ENCODE measurements at places on chromosomes 4 and X. TPM values are rescaled to one million over a fixed set of nuclear protein-coding genes. Genes with fewer than 3 reads are reported as not detected.

DNA sequence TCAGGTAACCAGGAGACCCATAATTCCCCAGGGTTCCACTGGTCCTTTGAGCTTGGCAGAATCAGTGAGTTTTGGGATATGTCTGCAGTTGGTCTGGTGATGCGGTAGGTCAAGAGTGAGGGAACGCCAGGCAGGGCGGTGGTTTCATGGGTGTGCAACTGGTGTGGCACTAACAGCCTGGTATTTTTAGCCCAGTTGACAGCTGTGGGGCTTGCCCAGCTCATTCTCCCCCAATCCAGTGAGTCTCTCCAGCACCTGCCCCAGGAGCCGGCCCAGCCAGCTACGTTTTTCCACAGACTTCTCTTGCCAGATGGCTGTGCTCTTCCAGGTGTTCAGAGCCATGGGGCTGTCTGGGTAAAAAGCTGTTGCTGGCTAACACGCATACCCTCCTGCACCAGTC is 1019.9 kb downstream of the CCSER1 start:
- DNase-seq = no peak

GRCh38 chr4:77187322-77187721 is 30.3 kb downstream of the CCNG2 start:
- no peak for DNase-seq

Gene GRIA2
- 1.6 TPM for total RNA-seq

Gene ARMCX4
- 6.6 TPM for total RNA-seq

Gene DGKK
- total RNA-seq = not detected

DNA sequence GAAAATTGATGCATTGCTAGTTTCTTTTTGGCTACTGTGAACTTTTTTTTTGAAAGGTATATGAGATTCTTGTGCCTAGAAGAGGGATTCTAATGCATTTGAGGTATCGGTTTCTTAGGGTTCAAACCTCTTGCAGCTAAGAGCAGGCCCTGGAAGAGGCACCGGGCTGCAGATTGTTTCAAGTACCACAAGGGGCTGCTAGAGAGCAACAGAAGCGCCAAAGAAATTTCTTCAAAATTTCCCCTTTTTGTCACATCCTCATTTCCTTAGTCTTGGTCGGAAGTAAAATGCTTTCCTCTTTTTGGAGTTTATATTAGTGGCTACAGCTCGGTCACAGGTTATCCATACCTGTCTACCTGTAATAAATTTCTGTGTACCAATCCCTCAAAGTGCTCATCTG is 89.8 kb downstream of the PDGFRA start:
- no peak for DNase-seq

DNA sequence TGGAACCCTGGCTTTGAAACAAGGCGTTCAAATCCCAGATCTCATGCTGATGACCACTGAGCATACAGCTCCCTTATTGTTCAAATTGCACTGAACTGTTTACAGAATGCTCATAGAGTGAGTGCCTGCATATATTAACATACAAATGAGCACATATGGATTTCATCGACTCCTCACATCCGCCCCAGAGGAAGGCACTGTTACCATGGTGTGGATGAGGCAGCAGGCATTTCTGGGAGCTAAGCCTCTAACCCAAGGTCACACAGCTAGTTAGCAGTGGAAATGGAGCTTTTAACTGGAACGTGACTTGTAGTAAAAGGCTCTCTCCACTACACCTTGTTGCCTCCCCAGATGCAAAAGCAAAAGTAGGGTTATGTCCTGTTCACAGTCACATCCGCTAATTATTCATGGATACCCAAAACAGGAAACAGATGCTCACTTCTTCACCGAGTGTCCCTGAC is 289.7 kb downstream of the STK32B start:
- no peak for DNase-seq

Measured in body of pancreas (tissue), 4 donors.